Breast epithelium (tissue), 4 donors: ENCODE measurements at places on chromosomes 16 and 17. TPM values are rescaled to one million over a fixed set of nuclear protein-coding genes. Genes with fewer than 3 reads are reported as not detected.

- DNase-seq = no peak
Observed at GRCh38 chr17:16428098-16428882, 12.9 kb downstream of the TRPV2 start.

Gene ZNF646
- total RNA-seq = 12.5 TPM

Gene HAS3
- 0.96 TPM for total RNA-seq

DNA sequence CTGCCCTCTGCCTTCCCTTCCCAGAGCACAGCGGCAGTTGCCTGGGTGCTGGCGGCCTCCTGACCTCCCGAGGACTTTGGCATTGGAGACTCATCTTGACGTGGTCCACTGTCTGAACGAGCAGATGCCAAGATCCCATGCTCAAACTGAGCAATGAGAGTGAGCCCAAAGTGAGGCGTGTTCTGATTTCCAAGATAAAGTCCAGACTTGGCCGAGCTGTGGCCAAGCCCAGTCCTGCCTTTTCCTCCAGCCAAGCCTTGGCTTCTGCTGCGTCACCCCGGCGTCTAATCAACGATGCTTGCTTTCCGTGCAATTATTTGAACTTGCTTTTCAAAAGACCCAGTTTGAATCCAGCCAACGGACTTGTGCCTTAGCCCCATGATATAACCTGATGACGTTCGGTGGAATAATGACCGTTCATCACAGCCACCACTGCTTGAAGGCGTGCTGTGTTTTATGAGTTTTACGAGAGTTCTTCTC is 179.2 kb downstream of the IRF8 start:
- DNase-seq = peak; percentile 35

GRCh38 chr17:15265131-15265530 is at the start of gene PMP22:
PMP22 (minus strand) TSS chr17:15265326; CDS start chr17:15260727, 4,599 bp downstream.
- DNase-seq = no peak
